Glomerular endothelial cell (primary cell): ENCODE measurements at places on chromosomes 5 and 9. TPM values are rescaled to one million over a fixed set of nuclear protein-coding genes. Genes with fewer than 3 reads are reported as not detected.

Gene MPDZ
- total RNA-seq, result 40.9 and 50.1 TPM in 2 replicates

Gene IRF1
- total RNA-seq, result 71.5 and 73.6 TPM in 2 replicates

Gene ADAMTS13
- 3.3 and 3.6 TPM in 2 replicates for total RNA-seq

Gene SAPCD2
- 6.1 and 6.7 TPM in 2 replicates for total RNA-seq

Gene PRRC1
- 66.0 and 70.8 TPM in 2 replicates for total RNA-seq

Gene SLC25A2
- total RNA-seq, result 0.76 TPM in 1 of 2 replicates, not detected in the other
